ENCODE measurements at places on chromosomes 2 and 18. TPM values are rescaled to one million over a fixed set of nuclear protein-coding genes. Genes with fewer than 3 reads are reported as not detected.

Gene GBX2
- total RNA-seq = 2.6 TPM

Gene CXCR1
- not detected for total RNA-seq

Gene C2orf81
- total RNA-seq = 0.19 TPM

Gene SP5
- total RNA-seq = under 0.01 TPM

Gene SLC5A7
- total RNA-seq = not detected

Gene C2orf66
- under 0.01 TPM for total RNA-seq

Gene TNFRSF11A
- 11.9 TPM for total RNA-seq

Gene IGFBP5
- 0.65 TPM for total RNA-seq

Gene MDH1B
- 0.33 TPM for total RNA-seq

Gene NAT8
- total RNA-seq = not detected

Gene TBR1
- total RNA-seq = 0.10 TPM

Gene SOX11
- not detected for total RNA-seq
